ENCODE measurements at places on chromosomes 6 and 20.

GRCh38 chr20:16299897-16300296 lies 273.4 kb downstream of the KIF16B start:
- DNase-seq, result no peak

- no peak for DNase-seq
These were observed 370.3 kb downstream of the RFPL4B start for GRCh38 chr6:112717401-112717800.

DNA sequence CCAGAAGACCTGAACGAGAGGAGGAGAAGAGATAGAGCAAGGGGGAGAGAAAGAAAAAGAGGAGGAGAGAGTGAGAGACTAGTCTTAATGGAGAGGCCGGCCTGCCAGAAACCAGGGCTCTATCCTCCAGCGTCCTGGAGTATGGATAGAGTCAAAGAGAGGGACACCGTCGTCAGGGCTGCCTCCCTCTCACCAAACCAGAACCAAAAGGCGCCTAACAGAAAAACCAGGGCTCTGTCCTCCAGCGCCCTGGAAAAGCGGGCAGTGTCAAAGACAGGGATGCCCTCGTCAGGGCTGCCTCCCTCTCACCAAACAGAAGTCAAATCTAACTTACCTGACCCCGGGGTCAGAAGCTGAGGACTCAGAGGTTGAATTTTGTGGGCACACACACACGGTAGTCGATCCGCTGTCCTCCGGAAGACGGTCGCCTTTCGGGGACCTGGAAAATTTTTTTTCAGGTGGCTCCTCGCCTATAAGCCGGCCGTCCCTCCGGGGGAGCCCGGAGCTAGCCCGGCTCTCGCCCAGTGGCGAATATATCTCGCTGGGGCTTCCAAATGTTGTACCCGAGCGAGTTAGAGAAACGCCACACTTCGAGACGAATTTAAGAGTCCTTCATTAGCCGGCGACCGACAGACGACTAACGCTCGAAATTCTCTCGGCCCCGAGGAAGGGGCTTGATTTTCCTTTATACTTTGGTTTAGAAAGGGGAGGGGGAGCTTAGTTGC lies 148.2 kb downstream of the TRIM27 start:
- no peak for DNase-seq

- DNase-seq, result no peak
These were observed 49.1 kb downstream of the AKAP12 start for GRCh38 chr6:151288712-151289398.

- no peak for DNase-seq
These were observed 55.7 kb downstream of the AFG1L start for GRCh38 chr6:108350528-108350927.

GRCh38 chr6:29655658-29656057 lies 1.2 kb upstream of the MOG start:
- DNase-seq, result no peak

GRCh38 chr6:46948699-46949098 lies 27.0 kb upstream of the ADGRF5 start:
- no peak for DNase-seq

DNA sequence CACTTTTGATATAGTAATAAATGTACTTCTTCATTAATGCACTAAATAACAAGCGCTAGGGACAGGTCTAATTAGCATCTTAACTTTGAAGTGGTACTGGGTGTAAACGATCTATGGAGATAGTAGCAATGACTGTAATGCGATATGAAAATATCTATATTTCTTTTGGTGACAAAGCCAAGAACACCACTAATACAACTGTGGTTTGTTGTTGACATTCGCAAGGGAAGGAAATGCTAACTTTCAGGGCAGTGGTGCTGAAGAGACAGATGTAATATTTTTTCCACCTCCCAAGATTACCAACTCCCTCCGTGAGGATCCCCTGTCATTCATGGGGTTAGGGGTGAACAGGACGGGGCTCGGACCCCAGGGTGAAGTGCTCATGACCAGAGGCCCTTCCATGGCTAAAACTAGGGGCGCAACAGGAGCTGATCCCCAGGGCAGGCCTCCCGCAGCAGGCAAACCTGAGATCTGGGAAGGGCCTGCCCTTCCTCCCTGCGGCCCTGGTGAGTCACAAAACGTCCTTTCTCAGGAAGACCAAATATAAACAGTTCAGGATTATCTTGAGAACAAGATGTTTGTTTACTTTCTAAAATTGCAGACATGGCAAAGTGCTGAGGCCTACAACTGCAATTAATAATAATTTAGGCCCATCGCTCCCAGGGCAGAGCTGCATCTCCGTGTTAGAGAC lies 65.0 kb upstream of the TOX2 start:
- no peak for DNase-seq

GRCh38 chr6:38187811-38188590 lies 368.5 kb downstream of the ZFAND3 start:
- no peak for DNase-seq

DNA sequence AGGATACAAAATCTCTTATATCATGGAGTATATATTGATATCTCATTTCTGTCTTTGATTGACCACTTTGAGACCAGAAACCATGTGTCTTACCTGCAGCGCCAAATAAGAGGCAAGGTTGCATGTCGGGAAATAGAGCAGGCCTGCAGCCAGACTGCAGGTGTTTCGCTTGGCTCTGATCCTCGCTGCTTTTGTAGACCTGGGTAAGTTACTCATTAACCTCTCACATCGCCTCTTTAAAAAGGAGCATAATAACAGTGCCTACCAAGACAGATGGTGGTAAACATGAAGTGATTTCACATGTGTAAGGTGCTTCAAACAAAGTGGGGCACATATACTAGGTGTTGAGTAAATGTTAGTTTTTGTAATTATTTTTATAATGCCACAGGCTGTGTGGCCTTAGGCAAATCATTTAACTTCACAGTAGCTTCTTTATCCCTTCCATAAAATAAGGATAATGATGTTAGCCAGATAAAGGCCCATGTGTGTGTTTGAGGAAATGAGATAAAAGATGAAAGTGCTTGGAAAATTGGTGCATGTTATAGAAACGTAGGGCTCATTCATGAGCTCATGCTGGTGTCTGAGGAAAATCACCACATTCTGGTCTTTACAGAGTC lies 248.8 kb upstream of the MAP3K7 start:
- DNase-seq, result no peak

- no peak for DNase-seq
These were observed 187.4 kb downstream of the TENT5A start for GRCh38 chr6:81565071-81565470.

GRCh38 chr6:170277893-170278742 lies 12.8 kb downstream of the DLL1 start:
- DNase-seq, result no peak

DNA sequence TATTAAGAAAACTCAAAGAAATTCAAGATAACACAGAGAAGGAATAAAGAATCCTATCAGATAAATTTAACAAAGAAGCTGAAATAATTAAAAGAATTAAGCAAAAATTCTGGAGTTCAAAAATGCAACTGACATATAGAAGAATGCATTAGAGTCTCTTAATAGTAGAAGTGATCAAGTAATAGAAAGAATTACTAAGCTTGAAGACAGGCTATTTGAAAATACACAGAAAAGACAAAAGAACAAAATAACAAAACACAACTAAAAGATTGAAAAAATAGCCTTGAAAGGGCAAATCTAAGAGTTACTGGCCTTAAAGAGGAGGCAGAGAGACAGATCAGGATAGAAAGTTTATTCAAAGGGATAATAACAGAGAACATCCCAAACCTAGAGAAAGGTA lies 12.1 kb downstream of the SNX14 start:
- no peak for DNase-seq

- DNase-seq, result no peak
These were observed 73.9 kb downstream of the WDR27 start for GRCh38 chr6:169627736-169628607.

DNA sequence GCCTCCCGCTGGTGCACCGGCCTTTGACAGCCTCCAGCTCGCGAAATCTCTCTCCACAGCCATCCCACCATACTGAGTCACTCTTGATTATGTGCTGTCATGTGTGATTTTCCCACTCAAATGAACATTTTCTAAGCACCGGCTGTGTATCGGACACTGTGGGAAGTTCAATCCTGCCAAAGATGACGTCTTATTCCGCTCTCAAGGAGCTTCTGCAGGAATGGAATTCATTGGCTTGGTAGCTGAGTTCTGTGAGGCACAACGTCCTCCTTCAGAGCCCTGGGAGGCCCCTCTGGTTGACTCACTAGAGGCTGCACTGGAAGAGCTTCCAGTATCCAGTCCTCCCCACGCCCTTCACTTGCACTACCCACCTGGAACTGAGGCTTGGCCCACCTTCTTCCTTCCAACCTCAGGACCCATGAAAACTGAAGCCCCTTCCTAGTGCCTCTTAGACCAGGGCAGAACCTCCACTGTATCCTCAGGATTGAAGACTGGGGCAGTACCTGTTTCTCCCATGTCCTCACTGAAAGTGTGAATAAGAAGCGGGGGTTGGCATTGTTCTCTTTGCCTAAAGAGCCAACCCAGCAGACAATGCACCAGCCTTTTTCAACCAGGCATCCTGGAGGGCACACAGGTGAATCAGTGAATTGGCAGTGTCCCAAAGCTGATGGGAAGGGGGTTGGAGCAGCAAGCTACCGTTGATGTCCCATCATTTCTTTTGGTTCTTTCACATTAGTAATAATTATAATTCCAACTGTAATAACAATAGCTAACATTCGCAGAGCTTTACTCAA lies 1.7 kb downstream of the UNC5CL start:
- no peak for DNase-seq

DNA sequence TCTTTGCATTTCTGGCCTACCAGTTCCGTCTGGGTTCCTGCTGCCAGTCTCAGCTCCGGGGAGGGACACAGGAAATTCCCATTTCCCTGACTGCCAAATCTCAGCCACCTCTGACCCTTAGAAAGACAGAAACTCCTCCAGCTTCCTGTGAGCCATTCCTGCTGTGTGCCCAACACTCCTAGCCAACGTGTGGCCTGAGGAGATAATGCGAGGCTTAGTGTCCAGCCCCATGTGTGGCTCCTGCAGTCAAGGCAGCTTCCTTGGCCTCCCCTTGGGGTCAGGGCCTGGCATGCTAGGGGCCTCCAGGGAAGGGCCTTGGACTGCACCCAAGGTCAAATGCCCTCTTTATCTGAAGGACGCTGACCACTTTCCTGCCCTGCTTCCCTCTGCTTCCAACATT lies 45.1 kb downstream of the MAFB start:
- no peak for DNase-seq

- no peak for DNase-seq
These were observed 134.0 kb downstream of the DTNBP1 start for GRCh38 chr6:15528870-15529269.

DNA sequence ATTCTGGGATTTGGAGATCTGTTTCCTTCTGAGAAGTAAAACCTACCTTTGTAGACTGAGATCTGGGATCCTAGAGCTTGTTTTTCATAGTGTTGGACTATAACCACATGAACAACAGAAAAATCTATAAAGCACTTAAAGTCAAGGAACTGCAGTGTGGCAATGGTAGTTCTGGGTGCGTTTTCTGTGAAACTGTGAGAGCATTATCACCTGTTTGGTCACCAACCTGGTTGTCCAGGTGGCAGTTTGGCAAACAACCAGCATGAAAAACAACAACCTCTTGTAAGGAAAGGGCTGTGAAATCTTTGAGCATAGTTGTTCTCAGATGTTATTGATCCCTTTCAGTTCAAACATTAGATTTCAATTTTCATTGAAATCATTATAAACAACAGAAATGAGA lies 215.8 kb upstream of the CITED2 start:
- no peak for DNase-seq

GRCh38 chr20:48066246-48066645 lies 281.0 kb upstream of the SULF2 start:
- DNase-seq, result no peak

GRCh38 chr6:156582509-156582992 lies 194.6 kb upstream of the ARID1B start:
- DNase-seq, result no peak

- DNase-seq, result no peak
These were observed 157.1 kb upstream of the CENPW start for GRCh38 chr6:126182650-126183311.

- DNase-seq, result no peak
These were observed 830.4 kb downstream of the GRIK2 start for GRCh38 chr6:102223942-102224341.

- DNase-seq, result no peak
These were observed 102.3 kb downstream of the LYRM2 start for GRCh38 chr6:89536231-89536630.

DNA sequence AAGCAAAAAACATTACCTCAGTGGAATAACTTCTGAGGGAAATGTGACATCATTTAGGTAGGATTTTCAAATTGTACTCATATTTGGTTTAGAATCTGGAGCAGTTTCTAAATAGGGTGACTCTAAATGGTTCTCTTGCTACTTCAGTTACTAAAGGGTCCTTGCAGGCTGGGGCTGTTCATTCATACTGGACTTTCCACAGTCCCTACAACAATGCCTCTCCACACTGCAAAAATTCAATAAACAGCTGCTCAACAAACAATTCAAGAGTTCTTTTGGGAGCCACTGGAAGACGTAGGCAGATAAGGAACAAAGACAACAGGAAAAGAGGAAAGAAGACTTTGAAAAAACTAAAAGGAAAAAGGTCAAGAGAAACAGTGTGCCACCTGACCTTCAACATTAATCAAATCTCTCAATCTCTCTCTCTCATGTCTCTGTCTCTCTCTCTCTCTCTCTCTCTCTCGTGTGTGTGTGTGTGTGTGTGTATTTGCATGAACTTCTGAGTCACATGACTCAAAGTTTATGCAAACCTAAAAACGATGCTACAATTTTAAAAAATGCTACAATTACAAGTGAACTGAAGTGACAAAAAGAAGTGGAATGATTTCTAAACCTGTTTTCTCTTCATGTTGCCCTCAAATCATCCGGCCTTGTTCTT lies 14.5 kb downstream of the NOL7 start:
- no peak for DNase-seq

GRCh38 chr6:74749211-74750147 lies 456.4 kb downstream of the COL12A1 start:
- no peak for DNase-seq

GRCh38 chr20:62741191-62741691 lies 32.6 kb downstream of the NTSR1 start:
- no peak for DNase-seq

DNA sequence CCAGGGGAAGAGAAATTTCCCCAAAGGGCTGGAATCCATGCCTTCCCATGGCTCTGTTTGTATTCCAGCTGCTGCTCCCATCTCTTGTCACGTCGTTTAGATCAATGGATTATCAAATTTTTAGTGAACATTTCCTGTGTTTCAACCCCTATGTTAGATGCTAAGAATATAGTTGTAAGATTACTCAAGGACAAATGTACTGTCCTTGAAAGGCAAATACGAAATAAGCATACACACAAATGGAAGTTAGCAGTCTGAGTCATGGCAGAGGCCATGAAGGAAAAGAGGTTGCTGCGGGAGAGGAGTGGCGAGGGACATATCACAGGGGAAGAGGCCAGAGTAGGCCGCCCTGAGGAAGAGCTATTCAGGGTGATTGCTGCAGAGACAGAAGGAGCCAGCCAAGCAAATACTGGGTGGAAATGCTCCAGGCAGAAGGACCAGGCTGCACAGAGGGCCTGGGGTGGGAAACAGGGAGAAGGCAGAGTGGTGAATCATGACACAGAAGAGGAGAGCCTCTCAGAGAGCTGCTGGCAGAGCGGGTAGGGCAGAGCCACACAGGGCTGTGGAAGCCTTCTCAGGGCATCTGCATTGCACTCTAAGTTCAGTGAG lies 219.2 kb upstream of the LRFN2 start:
- no peak for DNase-seq

GRCh38 chr20:48995589-48995988 lies 50.5 kb upstream of the CSE1L start:
- DNase-seq, result no peak

GRCh38 chr6:10363911-10364310 lies 51.0 kb downstream of the TFAP2A start:
- no peak for DNase-seq

- no peak for DNase-seq
These were observed 34.1 kb downstream of the MEI4 start for GRCh38 chr6:77686931-77687330.

- DNase-seq, result no peak
These were observed 39.2 kb upstream of the RNF8 start for GRCh38 chr6:37314487-37315156.
